ENCODE measurements at places on chromosomes 2 and 18.

DNA sequence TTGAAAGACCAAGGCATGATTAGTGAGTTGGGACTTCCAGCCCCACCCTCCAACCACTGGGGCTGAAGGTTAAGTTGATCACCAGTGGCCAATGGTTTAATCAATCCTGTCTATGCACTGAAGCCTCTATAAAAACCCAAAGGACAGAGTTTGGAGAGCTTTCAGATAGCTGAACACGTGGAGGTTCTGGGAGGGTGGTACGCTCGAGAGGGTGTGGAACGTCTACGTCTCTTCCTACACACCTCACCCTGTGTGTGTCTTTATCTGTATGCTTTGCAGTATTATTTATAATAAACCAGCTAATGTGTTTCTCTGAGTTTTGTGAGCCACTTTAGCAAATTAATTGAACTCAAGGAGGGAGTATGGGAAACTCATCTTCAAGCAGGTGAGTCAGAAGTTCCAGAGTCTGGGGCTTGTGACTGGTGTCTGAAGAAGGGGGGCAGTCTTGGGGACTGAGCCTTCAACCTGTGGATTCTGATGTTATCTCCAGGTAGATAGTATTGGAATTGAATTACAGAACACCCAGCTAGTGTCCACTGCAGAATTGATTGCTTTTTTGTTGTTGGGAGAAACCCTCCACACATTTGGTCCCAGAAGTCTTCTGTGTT lies 20.3 kb downstream of the ACTR3 start:
- peak; percentile 53 for DNase-seq

GRCh38 chr2:223753940-223754339 lies 83.4 kb downstream of the AP1S3 start:
- DNase-seq: no peak

- DNase-seq: no peak
Measured at GRCh38 chr18:53268455-53268854, 928.5 kb downstream of the DCC start.

GRCh38 chr18:37482433-37482832 lies 83.2 kb downstream of the CELF4 start:
- DNase-seq: no peak

GRCh38 chr18:47264308-47264700 lies 12.8 kb upstream of the SKOR2 start:
- DNase-seq: no peak

GRCh38 chr2:113248997-113249770 lies 29.5 kb downstream of the PAX8 start:
- peak; percentile 81 for DNase-seq

GRCh38 chr18:31250902-31251301 lies 67.1 kb upstream of the DSG1 start:
- DNase-seq: no peak

GRCh38 chr2:36650031-36650829 lies 46.3 kb upstream of the VIT start:
- peak; percentile 5 for DNase-seq

DNA sequence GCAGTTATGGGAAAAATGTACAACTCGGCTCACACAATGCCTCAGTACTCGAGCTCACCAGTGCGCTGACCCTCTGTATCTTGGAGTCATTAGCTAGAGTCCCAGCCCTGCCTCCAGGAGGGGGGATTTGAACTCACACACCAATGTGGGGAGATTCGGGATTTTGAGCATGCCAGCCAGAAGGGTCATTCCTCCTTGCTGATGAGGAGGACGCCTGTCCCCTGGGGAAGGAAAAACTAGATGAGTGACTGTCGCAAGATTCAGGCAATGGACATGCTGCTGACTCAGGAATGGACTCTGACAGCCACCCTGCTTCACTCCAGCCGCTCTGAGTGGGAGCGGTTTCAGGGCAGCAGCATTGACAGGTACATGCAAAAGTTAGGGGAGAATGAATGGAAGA lies 20.6 kb downstream of the FIGN start:
- DNase-seq: no peak

DNA sequence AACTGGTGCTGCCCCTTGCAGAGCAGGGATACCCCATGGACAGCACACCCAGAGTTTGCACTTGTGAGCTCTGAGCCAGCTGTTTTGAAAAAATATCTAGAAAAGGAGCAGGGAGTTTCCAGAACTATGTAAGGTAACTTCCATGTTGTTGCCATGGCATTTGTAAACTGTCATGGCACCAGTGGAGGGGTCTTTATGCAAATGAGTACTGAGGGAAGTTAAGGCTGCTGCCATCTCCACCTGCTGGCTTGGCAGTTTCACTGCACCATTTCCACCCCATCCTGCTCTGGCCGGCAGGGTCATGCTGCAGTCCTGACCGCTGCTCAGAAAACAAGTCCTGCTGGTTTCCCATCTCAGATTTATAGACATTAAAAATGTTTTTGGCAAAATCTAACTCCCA lies 52.3 kb upstream of the SNTG2 start:
- no peak for DNase-seq

DNA sequence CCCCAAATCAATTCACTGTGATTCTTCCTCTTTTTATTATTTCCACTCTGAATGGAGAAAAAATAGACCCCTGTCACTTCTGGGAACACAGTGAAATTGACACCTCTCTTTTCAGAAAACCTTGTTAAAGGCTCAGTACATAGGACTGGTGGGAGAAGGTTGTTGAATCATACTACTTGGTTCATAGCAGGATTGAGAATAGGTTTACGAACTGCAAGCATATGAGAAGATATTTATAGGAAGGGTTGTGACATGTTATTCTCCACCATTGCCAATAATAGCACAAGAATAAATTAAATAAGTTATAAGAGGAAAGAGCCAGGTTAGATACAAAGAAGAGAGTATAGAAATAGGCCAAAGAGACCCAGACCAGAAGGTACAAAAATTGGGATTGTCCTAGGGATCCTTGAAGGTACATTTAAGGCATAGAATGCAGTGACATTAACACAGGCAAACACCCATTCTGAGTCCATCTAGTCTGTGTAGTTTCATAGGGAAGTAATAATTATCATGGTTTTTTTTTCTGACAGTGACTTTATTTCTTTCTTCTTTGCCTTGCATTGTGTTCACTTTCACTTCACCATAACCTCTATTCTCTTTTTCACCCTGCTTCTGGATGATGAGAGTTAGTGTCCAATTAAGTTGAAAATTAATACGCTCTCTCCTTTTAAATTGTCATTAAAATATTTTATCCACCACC lies 21.8 kb upstream of the SERPINE2 start:
- DNase-seq: no peak

DNA sequence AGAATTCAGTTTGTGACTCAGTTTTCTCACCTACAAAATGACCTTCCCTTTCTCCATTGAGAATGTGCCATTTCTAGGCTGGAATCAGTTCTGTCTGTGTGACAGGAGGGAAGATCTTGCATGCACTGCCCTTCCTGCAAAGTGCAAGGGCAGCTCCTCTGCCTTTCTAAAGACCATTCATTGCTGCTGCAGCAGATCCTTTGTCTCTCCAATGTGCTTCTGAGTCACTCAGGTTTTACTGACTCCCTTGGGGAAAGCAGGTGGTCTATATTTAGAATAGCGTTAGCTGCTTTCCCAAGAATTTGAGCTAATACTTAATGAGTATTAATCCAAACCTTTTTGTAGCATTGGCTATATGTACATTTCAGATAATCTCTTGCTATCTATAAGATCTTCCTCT lies 62.5 kb downstream of the DAW1 start:
- DNase-seq: no peak

DNA sequence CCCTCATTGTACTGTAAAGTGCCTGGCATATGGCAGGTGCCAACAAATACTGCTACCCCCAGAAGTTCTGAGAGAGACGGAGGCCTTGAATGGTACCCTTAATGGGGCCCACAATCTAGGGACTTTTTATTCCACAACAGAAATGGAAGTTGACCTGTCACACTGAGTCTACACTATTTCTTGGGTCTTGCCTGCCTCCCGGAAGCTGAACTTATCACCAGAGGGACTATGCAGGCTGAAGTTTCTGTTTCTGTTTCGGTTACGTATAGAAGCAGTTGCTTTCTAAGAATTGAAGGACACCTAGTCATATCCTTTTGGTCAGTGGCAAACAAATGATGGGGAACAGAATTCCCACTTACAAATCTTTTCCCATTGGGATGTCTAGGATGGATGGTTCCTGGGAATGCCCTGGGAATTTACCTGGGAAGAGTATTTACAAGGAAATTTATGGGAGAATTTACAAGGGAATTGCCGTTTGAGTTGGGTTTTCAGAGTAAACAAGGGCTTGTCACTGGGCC lies 74.2 kb downstream of the HS1BP3 start:
- peak; percentile 31 for DNase-seq

All from stimulated activated naive CD8-positive, alpha-beta T cell treated with anti-CD3 and anti-CD28 coated beads, Interleukin-15, Interleukin-2, amounts not matched to agents 100 U/mL and 50 U/mL, for 24 hours (primary cell).